ENCODE measurements at places on chromosomes 7 and 10.
A peak's percentile ranks its signal among the peaks of the same experiment; 100 is the strongest.

GRCh38 chr7:70607759-70608158, 524.2 kb upstream of the GALNT17 start:
- DNase-seq, result no peak

GRCh38 chr7:147235645-147236382, 1119.2 kb downstream of the CNTNAP2 start:
- no peak for DNase-seq

GRCh38 chr7:3657206-3657605, 356.2 kb downstream of the SDK1 start:
- peak; percentile 77 for DNase-seq

DNA sequence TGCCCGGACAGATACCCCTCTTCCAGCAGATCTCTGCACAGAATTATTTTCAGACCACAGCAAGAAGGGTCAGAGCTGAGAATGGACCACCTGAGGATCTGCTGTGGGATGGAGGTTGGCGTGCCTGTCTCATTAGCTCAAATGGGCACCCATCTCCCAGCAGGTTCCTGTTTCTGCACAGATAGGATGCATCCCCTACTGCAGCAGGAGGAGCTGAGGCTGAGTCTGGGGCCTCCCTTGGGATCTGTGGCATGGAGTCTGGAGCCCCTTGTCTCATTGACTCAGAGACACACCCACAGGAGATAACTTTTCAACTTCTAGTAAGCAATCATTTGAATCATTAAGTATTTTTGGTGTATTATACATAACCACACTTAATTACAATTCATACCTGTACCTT, 212.7 kb downstream of the ADK start:
- DNase-seq, result peak; percentile 4

DNA sequence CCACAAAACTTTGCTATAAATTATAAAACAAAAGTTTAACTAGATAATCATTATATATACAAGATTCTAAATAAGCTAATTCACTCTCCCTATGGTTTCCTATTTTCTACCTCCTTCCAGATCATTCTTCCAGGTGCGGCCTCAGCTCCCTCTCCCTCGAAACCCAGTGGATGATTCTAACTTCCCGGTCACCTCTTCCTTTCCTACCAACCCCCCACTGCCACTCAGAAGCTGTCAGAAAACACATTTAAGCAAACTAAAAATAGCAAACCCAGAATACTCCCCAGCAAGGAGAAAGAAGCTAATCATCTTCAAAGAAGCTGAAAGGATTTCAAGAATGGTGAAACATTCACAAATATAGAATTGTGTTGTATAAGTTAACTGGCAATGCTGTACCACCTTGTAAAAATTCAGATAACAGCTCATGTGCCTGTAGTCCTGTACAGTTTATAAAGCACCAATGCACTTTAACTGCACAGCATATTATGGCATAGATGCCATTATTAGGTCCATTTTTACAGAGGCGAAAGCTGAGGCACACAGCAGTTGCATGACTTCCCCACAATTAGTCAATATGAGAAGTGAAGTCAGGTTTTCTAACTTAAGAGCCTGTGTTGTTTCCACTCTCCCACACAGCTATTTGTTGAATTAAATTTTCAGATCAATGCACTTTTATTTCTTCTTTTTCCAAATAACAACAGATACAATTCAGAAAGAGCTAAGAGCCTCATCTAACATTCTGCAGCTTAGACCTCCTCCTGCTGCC, 13.7 kb upstream of the DNTT start:
- no peak for DNase-seq

DNA sequence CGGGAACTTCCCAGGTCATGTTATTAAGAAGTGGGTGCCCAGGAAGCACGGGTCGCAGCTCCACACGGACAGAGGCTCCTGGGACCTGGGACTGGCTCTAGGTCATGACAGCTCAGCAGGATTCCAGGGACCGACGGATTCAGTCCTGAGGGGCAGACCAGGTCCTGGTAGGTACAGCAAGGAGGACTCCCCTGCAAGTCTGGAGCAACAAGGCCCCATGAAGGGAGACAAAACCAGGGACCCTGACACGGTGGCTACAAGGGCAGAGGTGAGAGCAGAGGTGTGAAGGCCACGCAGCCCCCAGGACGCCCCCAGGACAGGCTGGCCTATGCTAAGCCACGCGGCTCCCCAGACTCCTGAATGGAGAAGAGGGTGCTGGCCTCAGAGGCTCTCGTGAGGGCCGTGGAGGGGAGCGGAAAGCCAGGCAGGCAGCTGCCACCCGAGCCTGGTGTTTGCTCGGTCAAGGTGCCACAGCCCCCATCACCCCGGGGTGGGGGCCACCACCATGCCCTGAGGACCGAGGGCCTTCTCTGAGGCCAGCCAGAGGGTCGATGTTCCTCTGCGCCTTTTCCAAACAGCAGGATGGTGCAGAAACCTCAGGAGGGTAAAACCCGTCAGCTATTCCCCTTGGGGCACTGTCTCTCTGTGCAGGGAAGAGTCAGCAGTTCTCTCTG, 348.9 kb downstream of the PTPRN2 start:
- no peak for DNase-seq

- no peak for DNase-seq
Observed at GRCh38 chr7:80882213-80882801, 36.5 kb downstream of the SEMA3C start.

DNA sequence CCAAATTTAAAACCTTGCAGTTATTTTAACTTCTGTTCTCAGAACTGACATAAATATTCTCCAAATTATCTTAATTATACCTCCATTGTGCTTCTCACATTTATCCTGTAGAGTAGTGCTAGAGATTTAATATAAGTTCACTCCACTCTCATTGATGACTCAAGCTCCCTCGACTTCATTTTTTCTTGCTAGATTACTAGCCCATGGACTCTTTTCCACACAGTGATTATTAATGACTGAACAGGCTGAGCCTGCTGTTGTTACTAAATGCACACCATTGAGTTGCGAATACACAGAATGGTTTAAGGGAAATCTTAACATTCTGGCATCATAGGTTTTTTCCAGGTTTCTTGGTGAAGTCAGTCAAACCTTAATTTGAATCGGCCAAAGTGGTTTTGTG, 179.5 kb upstream of the AKR1E2 start:
- no peak for DNase-seq

GRCh38 chr7:18607025-18607424, 111.5 kb downstream of the HDAC9 start:
- DNase-seq, result peak; percentile 65

DNA sequence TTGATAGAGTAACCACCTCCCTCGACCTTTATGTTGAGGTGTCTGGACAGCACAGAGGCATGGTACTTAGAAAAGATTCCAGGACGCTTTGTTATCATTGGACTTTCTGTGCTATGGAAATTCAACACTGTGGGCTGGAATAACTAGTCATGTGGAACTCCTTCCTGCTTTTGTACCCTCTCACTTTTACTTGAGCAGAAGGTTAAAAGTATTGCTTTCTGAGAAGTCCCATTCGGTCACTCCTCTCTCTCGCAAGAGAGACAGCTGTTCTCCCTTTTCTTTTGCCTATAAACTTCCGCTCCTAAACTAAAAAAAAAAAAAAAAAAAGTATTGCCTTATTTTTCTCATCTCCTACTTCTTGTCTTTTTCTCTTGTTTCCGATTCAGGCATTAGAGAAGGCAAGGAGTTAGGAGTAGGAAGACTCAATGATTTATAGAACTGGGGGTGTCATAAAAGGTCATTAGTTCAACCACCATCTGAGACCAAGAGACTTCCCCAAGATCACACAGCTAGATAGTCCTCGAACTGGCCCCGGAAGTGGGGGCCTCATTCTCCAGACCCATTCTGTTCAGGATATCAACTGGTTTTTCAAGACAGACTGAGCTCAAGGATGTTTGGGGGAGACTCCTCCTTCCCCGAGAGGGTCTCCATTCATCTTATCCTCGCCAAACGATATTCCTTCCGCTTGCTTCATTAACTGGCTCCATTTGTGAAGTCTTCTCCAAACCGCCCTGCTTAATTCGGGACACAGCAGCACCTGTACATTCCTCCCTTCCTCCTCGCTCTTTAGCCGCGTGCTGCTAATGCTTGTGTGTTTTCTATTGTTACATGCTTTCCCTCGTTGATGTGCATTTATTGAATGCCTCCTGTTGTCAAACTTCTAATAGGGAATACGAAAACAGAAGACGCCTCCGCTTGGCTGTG, 995 bp upstream of the INPP5F start:
- DNase-seq, result peak; percentile 75

GRCh38 chr7:96397936-96398598, 76.2 kb upstream of the SLC25A13 start:
- no peak for DNase-seq

DNA sequence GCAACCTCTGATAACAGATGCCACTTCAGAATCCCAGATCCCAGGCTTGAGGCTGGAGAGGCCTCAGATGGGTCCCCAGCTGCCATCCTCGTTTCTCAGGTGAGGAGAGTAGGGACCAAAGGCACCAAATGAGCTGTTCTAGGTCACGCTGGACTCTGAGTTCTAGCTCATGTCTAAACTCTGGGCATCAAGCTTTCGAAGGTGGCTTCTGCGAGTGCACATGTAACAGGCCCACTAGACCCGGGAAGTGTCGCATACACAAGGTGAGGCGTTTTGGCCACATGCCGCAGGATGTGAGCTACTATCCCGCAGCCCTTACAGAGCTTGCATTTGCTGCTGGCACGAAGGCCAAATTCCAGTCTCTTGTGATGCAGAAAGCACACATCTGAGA, 355.1 kb upstream of the SHH start:
- DNase-seq, result no peak

DNA sequence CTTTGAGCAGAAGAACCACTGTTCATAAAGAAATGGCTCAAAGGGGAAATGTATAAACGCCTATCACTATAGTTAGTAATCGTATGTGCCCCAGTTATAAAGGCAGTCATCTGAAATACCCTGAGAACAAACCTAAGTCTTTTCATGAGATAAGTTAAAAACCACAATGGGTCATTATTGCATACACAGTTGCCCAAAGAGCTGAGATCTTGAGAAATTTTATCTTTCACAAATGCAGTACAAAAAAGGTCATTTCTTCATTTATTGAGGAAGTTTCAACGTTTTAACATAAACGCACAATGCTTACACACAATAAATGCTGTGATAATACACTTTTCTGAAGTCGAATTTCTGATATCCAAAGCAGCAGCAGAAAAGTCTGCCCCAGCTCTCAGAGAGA, 114.4 kb downstream of the MICU1 start:
- DNase-seq, result no peak

GRCh38 chr7:154817224-154817896, 185.6 kb downstream of the PAXIP1 start:
- peak; percentile 3 for DNase-seq

GRCh38 chr10:28010821-28011220, 11.9 kb upstream of the ODAD2 start:
- DNase-seq, result no peak

- DNase-seq, result no peak
Observed at GRCh38 chr7:55730197-55730596, 132.4 kb downstream of the SEPTIN14 start.

DNA sequence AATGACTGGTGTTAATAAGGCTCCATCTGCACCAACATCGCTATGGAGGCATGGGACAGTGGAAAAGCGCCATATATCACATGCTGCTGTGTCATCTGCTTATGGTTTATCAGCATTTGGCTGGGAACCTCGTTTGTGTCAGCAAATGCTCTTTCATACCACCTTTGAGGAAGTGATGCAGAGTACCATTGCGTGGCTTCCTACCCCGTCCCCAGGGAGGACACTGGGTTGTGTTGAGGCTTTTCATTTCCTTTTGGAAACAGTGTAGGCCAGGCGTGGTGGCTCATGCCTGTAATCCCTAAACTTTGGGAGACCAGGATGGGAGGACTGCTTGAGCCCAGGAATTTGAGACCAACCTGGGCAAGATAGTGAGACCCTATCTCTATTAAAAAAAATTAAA, 6.8 kb downstream of the TACR2 start:
- no peak for DNase-seq

GRCh38 chr10:131569851-131570715, 258.6 kb upstream of the TCERG1L start:
- no peak for DNase-seq

GRCh38 chr10:1205450-1206030, 149.4 kb downstream of the WDR37 start:
- no peak for DNase-seq

GRCh38 chr7:22296916-22297315, 60.0 kb downstream of the RAPGEF5 start:
- no peak for DNase-seq

- DNase-seq, result no peak
Observed at GRCh38 chr7:2523461-2523936, 3.9 kb downstream of the LFNG start.

GRCh38 chr10:105855791-105856190, 1214.7 kb downstream of the SORCS3 start:
- DNase-seq, result no peak

DNA sequence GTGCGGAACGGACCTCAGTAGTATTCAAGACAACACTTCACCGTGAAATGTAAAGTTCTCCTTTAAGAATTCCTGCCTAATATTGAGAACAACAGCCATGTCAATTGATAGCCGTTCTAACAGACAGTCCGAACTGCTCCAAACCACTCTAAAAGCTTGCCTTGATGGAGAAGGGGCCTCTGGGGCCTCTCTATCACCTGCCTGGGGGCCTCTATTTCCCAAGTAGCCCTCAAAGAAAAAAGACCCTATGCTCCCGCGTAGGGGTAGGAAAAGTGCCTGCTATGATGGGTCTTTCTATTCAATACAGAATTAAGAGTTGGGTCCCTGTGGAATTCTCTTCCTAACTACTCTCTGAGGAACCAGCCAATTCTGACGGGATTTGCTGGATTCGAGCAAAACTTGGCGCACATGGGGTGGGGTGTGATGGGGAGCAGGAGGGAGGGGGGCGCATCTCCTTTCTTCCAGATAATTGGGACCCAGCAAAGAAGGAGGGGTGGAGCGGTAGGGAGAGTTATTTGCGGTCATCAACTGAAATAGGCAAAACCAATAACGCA, 8.3 kb upstream of the DLX6 start:
- DNase-seq, result no peak

GRCh38 chr7:159098424-159098786, 46.3 kb downstream of the VIPR2 start:
- DNase-seq, result no peak

- DNase-seq, result no peak
Observed at GRCh38 chr10:75771606-75772005, 340.2 kb downstream of the LRMDA start.

- DNase-seq, result peak; percentile 65
Observed at GRCh38 chr7:123712619-123713018, 36.2 kb downstream of the WASL start.

GRCh38 chr7:27527348-27527714, 135.4 kb downstream of the HIBADH start:
- DNase-seq, result peak; percentile 18

Data from LHCN-M2 (cell line).